NCI-H446 treated with DMSO at 0.1 percent for 48 hours (cell line): ENCODE measurements at places on chromosomes 6 and 20.

- peak; percentile 17 for DNase-seq
These were observed 599.4 kb upstream of the CITED2 start for GRCh38 chr6:139973669-139974344.

- DNase-seq, result no peak
These were observed 390.6 kb upstream of the PLCB4 start for GRCh38 chr20:8678098-8678776.

DNA sequence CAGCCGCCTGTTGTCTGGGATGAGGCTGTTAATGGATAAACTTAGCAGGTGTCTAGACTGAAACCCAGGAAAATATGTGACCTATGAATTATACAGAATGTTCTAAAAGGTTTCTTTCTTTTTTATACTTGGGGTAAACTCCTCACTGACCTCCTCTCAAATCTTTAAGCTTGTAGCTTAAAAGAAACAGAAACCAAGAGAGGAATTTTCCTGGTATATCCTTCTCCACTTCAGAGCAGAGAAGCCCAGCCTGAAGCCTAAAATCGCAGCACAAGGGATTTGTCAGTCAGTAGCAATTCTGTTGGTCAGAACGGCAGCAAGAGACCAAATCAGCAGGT is 99.4 kb upstream of the RIPOR2 start:
- no peak for DNase-seq

DNA sequence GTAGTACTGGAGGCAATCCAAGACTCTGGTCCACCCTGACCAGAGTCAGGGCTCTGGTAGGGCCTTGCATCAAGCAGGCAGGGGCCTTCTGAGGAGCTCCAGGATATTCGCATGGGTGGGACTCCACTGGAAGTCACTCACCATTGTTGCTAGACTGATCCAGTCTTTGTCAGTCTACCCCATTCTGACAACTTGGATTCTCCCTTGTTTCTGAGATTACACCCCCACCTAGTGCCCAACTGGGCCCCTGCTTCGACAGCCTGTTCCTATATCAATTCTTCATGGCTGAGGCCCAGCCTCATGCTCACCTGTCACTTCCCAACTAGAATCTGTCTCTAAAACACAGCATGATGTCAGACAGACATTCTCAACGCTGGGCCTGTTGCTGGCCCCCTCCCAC is 5.2 kb downstream of the SLC35D3 start:
- no peak for DNase-seq

DNA sequence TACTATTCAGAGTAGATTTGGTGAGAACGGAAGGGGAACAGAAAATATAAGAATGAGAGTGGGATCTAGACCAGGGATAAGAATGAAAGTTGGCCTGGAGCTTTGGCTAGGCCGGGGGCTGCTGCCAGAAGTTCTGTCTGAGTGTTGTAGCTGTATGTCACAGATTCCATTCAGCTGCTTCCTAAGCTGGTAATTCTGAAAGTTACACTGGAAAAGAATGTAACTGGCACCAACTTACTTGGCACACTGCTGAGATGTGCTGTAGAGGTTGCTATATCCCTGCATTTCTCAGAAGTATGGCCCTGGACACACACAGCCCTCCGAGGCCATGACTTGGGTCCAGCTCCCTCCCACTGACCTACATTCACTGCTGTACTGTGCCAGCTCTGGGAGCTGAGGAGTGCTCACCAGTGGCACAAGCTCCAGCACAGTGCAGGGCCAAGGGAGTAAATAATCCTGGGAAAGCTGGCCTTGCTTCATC is 25.8 kb upstream of the TMEM217 start:
- peak; percentile 50 for DNase-seq

DNA sequence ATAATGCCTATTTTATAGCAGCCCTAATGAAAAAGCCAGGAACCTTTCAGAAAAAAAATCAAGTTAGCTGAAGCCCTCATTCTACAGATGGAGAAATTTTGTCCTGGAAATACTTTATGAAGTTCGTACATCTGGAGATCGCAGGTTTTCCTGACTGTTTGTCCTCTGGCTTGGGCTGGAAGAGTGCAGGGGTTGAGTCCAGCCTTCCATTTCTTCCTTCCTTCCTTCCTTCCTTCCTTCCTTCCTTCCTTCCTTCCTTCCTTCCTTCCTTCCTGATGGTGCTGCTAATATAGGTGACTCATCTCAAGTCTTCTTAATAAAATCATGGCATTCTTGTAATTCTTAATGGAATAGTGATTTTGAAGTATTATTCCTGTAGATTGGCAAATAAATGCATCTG is 227.4 kb downstream of the CLVS2 start:
- no peak for DNase-seq

DNA sequence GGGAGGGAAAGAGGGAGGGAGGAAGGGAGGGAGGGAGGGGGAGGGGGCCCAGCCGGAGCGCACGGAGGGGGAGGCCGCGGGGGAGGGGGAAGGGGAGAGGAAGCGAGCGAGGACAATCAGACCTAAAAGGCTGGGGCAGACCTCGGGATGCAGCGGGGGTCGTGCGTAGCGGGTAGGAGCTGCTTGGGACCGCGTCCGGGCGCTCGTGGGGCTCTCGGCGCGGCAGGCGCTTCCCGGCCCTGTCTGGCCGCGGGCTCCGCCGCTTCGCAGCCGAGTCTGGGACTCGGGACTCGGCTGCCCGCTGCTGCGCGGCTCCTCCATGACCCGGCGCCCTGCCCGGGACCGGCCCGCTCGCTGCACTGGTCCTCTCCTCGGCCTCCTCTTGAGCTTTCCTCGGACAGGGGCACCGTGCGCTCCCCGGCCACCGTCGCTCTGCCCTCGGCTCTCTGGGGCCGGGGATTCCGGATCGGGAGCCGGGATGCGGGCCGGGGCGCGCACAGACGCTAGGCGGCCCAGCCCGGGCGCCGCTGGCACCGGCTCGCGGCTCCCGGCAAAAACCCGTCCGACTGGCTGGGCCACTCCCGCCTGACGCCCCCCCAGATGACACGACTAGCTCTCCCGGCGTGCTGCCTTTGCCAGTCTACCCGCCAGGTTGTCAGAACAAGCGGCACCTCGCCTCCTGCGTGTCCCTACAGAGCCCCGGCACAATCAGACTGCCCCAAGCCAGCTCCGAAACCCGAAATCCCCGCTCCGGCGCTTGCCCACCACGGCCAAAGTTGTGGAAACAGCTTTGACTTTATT is 2.2 kb downstream of the TFAP2A start:
- DNase-seq, result no peak

DNA sequence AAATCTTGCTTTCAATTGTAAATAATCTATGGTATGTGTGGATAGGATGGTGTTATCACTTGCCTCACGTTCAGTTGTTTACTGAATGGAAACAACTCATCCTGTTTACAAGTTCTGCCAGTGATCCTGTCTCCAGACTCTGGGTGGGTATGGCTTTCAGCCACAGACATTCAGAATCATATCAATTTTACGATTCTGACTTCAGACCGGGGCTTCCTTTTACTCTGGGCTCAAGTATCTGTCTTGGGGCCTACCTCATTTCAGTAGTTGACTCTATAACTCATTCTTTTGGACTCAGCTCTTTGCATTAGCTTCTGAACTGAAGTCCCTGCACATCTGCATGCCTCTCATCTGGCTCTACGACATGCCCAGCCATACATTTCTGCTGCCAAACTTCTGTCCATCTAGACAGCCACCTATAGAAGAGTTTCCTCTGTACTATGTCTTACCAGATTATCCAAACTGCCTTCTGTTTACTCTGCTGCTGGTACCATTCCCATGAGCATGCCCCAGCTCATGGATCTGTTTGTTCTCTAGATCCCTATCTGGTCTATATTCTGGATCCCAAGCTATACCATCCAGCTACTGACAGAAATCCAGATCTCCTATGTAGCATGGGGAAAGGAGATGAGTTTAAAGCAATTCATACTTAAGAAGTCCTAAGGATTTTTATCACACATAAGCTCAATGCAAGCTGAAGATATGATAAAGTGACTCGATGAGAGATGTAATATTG is 34.3 kb downstream of the FYN start:
- no peak for DNase-seq

GRCh38 chr20:50848846-50849673 is 54.2 kb downstream of the BCAS4 start:
- DNase-seq, result peak; percentile 17

DNA sequence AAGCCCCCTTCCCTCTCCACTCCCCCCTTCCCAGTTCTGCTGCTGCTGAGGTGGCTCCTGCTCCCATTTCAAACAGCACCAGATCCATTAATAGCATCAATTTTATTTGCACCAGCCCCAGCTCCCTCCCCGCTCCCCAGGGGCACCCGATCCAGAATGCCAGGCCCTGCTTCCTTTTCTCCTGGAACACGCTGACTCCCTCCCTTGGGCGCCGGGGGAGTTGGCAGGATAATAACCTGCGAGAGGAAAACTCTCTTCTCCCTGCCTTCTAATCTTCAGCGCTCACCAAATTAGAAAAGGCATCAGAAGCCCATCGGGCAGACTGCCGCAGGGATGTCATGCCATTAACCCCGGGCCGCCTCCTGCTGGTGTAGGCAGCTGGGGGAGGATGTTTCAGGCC is 77.8 kb downstream of the NCR2 start:
- no peak for DNase-seq

- DNase-seq, result no peak
These were observed 98.6 kb downstream of the KCNQ5 start for GRCh38 chr6:72720464-72720863.

GRCh38 chr6:137892271-137892708 is 25.2 kb downstream of the TNFAIP3 start:
- DNase-seq, result no peak

DNA sequence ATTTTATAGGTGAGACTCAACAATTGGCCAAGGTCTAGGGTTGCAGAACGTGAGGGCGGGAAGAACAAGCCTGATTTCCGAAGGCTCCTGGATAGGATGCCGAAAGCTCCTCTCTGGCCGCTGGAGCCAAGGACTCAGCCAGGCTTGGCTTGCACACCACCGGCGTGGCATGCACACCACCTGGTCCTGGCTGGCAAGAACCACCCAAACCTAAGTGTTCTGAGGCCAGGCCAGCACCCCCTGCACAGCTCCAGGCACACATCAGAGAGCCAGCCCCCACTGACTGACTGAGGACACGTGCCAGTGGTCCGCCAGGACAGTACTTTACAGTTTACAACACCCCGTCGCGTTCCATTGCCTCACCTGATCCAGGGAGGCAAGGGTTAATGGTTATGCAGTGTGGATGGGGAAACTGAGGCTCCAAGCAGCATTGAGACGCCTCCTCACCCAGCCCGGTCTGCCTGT is 414 bp downstream of the TGM2 start:
- DNase-seq, result no peak

DNA sequence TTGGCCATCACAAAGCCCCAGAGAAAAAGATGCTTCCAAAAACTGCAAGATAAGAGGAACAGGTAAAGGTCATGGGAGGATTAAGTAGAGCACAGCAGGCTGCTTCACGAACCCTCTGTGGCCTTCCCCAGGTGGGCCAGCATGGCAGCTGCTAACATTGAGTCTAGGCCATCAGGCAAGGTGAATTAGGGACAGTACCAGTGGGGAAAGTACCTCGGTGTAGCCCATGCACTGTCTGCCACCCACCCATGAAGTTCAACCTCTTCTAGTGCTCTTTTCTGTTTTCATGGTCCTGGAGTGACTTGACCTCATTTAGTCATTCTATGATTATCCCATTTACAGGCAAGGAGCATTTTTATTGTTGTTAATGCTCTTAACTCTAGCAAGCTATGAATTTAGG is 108.6 kb upstream of the DUSP22 start:
- no peak for DNase-seq

GRCh38 chr20:3082955-3083952 is 1.3 kb downstream of the AVP start:
- DNase-seq, result no peak

- DNase-seq, result peak; percentile 13
These were observed 94.5 kb downstream of the PREX1 start for GRCh38 chr20:48733296-48733790.

DNA sequence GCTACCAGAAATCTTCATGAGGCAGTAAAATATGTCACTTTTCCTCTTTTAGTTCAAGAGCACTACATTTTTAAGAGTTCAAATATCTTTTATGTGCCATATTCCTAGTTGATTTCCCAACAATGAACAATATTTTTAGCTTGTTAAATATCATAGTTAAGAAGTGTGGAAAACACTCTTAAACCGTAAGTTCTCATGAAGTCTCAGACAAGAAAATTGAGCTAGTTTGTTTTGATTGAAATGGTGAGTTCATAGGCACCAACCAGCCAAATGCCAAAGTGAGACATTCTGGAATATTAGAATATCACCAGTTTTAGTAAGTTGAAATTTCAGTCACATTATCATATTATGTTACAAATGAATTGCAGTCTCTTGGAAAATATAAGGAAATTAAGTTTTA is 277.2 kb upstream of the HSF2 start:
- DNase-seq, result no peak

DNA sequence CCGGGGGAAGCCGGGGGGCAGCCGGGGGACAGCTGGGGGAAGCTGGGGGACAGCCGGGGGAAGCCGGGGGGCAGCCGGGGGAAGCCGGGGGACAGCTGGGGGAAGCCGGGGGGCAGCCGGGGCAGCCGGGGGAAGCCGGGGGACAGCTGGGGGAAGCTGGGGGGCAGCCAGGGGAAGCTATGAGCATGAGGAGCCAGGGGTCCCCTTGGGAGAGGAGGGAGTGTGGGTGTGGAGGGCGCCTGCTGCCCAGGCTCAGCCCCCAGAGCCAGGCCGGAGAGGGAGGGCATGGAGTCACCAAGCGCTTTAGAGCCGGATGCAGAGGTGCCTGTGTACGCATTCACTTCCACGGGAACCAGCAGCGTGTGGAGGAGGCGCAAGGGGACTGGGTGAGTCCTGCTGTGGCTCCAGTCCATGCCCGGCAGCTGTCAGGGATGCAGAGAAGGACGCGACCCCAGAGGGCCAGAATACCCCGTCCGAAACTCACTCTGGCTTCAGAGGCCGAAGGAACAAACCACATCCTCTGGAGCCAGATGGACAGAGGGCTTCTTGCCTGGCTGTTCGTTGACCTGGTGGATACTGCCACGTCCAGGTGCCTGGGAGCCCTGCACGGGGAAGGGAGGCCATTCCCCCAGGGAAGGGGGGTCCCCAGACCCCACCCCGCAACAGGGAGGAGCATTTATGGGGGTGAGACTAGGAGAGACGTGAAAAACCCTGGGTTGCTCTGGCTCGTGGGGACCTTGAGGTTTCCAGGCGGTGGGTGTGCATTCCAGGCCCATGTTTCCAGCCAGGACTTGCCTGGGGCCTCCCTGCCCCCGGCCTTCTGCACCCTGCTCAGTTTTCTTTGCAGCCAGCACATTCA is 26.5 kb upstream of the DACT2 start:
- DNase-seq, result no peak

GRCh38 chr6:130720076-130720715 is 107.0 kb upstream of the SMLR1 start:
- DNase-seq, result no peak

DNA sequence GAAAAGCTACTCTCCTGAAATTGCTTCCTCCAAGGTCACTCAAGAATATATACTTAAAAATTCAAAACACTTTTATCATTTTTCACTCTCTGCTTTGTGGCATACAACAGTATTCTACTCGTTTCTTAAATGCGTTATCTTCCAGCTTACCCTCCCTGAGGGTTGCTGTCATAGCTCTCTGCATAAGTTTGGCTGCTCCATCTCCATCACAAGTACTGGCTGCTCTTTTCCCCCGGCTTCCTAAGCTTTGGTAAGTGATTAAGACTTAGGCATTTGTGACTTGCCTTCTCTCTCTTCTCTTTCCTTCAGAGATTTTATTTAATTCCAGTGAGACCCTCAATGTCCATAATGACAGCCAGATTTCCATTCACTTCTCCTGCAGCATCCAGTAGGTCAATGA is 128.3 kb downstream of the NKAIN2 start:
- no peak for DNase-seq
